ENCODE measurements at places on chromosomes 7 and 10.
A peak's percentile ranks its signal among the peaks of the same experiment; 100 is the strongest.

DNA sequence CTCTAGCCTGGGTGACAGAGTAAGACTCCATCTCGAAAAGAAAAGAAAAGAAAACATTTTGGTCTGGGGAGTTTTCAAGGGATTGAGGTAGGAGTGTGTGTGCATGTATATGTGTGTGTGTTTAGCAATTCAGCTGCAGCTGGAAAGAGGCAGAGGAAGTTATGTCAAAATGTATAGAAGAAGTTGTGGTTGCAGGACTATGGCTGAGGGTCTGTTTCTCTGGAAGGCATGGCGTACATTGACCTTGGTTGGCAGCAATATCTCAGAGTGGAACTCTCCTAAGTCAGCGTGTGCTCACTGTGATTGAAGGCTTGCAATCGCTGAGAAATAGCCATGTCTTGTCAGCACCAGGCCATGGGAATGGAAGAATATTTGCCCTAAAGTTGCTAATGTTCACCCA lies 28.6 kb upstream of the RHBDD2 start:
- no peak for DNase-seq

DNA sequence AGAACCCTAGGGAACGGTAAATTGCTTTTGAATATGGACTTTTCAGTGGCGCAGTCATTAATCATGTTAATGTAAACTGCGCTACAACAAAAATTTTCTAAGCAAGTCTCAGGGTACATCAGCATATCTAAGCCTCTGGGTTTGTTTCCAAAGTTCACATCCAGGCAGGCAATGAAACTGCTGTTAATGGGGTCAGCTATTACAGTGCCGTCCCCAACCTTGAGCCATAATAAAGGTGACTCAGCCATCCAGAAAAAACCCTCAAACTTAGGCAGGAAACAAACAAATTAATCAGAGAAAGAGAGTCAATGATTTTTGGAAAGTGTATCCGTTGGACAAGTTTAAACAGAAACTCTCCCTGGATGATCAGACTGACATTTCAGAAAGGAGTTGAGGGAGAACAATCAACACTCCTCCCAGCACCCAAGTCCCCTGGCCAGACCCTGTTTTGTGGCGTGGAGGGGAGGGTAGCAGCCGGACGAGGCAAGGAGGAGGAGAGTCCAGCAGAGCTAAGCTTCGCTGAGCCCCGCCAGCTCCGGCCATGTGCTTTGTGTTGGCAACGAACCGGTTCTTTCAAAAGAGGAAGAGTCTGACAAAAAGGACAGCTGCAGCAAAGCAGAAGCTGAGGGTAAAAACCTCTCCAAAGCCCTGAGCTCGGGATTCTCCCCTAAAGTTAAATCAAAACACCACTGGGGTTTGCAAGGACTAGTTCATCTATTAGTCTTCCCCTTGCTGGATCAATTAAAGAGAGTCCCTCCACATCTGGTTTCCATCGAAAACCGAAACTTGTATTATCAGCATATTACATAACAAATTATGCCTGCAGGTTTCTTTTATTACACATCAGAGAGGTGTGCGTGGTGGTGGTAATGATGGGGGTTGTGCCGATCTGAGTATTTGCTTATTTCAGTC lies 3.6 kb downstream of the FAM53B start:
- DNase-seq, result peak; percentile 84

- no peak for DNase-seq
These were observed 39.0 kb downstream of the SEM1 start for GRCh38 chr7:96670338-96671289.

GRCh38 chr10:89684604-89685003 lies 16.8 kb upstream of the KIF20B start:
- no peak for DNase-seq
